Tibial nerve (tissue), 4 donors: ENCODE measurements at places on chromosomes 4 and X.

- DNase-seq = no peak
Observed at GRCh38 chr4:93540562-93540961, 288.0 kb upstream of the ATOH1 start.

DNA sequence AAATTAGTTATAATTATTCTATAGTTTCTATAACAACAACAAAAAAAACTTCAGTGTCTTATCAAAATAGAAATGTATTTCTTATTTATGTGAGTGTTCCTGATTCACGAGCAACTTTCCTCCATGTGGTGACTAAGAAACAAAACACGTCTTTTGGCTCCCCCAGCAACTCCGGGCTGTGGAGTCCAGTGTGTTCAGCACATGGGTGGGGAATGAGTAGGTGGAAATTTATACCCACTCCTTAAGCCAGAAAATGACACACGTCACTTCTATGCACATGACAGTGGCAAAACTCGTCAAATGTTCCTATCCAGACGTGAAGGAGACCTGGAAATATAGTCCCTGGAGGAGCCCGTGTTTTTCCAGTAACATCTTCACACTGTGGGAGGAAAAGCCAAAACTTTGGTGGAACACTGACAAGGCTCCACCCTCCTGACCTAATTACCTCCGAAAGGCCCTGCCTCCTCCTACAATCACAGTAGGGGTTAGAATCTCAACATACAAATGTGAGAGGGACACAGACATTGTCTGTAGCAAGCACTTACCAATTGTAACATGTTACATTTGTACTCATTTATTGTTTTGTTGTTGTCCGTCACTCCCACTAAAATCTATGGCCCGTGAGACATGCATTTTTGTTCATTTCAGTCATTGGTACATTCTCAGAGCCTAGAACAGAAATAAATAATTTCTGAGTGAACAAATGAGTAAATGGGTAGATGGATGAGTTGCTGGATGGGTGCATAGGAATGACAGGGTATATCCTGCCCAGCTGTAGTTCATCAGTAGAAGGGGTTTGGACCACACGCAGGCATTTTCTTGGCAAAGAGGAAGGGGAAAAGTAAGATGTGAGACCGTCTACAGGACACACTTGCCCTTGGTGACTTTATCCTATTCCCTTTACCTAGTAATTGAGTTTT is 605.8 kb upstream of the TENM3 start:
- no peak for DNase-seq

DNA sequence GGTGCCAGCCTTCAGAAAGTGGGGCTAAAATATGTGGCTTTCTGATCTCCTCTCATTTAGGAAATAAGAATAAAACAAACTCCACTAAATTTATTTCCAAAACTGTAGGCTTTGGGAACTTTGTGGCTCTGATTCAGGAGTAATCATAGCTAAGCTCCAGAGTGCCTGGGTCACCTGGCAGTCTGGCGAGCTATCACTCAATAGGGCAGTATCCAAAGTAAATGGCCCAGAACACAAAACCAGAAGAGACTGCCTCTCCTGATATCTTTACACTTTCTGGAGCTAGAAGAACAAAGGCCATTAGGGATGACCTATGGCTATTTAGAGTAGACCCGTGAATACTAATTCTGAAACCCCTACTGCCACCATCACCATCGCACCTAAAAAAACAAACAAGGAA is 17.0 kb upstream of the PPARGC1A start:
- no peak for DNase-seq

GRCh38 chrX:10653302-10653701 is 32.9 kb upstream of the MID1 start:
- no peak for DNase-seq

DNA sequence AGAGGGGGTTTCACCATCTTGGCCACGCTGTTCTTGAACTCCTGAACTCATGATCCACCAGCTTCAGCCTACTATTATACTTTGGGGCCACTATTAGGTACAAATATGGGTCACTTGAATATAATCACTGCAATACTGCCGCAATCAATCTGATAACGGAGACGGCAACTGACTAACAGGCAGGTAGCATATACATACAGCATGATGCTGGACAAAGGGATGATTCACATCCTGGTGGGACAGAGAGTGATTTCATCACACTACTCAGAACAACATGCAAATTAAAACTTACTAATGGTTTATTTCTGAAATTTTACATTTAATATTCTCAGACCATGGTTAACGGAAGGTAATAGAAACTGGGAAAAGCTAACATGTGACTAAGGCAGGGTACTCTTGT is 10.9 kb downstream of the LRBA start:
- no peak for DNase-seq

DNA sequence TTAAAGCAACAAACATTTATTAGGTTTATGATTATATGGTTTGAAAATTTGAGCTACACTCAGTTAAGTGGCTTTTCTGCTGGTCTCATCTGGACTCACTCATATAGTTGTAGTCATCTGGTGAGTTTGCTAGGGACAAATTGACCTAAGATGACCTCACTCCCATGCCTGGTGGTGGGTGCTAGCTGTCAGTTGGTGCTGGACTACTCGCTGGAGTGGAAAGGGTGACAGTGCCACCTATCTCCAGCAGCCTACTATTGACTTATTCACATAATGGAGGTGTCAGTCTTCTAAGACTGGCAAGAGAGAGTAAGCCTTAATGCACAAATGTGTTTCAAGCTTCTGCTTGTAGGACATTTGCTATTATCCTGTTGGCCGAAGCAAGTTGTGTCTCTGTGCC is 88.2 kb downstream of the TASL start:
- DNase-seq = no peak
